Endodermal cell (in vitro differentiated cells): ENCODE measurements at places on chromosomes 13 and 19.

DNA sequence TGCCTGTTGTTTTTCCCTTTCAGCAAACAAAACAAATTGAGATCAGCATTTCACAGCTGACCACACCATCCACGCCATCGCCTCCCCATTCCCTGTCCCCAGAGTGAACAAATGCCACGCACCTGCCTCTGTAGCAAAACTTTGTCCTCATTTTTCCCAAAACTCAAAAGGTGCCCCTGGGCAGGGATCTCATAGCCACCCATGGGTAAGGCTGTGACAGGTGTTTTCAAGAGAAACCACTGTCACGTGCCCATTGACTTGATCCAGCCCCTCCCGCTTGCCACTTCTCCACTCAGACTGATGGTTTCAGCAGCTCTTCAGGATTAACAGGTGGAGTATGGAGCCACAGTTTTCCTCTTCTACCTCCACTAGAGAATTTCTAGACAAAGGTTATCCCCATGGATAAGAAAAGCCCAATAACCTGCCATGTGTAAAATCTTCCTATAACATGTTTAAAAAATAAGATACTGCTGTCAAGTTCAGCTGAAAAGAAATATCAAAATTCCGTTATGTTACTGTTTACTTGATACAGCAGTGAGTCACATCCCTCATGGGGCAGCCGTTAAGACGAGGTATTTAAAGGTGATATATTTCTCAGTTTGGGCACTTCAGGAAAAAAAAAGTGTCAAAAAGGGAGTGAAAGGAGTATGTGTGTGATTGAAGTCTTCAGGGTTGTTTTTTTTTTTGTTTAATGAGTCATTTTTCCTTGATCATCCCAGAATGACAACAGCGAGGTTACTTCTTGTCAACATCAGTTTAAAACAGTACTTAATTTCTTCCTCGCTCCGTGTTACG lies 63.5 kb upstream of the GPR183 start:
- peak; percentile 44 for DNase-seq

- no peak for DNase-seq
Measured at GRCh38 chr19:43331435-43332010, 22.0 kb upstream of the CD177 start.

DNA sequence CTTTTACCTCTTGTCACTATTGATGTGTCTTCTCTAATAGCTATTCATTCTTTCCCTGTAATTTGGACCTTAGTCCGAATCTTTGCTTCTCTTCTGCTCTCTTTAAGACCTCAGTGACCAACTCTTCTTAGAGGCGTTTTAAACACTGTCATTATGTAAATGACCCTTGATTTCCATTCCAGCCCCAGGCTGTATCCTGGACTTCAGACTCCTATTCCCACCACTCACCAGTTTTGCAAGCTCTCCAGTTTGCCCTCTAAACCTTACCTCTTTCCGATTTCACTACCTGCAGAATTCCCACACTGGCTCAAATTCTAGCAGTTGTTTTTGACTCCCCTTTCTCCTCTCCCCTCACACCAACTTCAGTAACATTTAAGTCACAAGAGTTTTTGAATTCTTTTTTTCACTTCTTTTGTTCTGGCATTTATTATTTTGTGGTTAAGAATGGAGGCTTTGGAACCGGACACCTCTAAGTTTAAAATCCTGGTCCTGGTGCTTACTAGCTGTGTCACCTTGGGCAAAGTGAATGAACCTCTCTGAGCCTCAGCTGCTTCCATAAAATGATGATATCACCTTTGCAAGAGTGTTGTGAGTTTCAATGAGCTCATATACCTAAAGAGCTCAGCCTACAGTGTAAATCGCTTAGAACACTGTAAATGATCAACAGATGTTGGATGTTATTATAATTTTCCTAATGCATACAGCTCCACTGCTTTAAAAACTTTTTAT lies 13.6 kb upstream of the HMGB1 start:
- no peak for DNase-seq

DNA sequence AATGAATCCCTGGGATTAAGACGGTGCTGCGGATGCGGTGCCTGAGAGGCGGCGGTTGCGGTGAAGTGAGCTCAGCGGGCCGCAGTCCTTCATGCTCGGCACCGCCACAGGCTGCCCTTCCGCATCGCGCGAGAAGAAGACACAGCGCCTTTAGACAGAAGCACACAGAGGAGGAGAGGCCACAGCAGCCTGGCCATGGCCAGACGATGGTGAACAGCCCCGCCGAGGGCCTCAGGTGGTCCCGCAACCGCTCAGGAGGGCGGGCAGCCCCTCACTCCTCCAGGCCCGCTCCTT lies 459.2 kb downstream of the MYO16 start:
- no peak for DNase-seq

DNA sequence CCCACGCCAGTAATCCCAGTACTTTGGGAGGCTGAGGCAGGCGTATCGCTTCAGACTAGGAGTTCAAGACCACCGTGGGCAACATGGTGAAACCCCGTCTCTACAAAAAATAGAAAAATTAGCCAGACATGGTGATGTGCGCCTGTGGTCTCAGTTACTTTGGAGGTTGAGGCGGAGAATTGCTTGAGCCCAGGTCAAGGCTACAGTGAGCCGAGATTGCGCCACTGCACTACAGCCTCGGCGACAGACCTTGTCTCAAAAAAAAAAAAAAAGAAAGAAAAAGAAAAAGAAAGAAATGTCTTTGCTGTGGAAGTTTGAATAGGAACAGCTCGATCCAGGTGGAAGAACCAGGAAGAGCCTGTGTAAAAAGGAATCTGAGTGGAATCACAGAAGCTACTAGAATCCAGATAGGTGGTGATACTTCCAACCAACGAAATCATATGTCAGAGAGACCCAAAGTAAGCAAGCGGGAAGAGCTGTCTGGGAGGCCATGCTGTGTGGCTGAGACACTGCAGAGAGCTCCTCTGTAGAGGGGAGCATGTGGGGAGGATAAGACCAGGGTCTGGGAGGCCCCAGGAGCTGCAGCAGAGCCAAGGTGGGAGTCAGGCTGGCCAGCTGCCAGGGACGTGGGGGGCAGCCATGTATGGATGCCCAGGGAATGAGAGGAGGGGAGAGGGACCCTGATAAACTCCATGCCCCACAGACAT lies 21.1 kb downstream of the LATS2 start:
- DNase-seq = no peak

DNA sequence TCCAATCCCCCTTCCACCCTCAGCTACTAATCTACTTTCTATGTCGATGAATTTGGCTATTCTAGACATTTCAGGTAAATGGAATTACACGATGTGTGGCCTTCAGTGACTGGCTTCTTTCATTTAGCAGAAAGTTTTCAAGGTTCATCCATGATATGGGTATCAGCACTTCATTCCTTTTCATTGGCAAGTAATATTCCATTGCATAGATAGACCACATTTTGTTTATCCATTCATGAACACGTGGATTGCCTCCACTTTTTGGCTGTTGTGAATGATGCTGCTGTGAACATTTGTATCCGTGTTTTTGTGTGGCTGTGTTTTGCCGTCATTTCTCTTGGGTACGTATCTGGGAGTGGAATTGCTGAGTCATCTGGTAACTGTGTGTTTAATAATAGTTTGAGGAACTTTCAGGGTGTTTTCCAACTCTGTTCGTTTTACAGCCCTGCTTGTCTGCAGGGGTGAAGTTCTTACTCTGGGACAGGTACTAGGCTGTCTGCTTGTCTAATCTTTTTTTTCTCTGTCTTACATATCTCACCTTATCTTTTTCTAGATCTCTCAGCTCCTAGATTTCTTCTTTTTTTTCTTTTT lies 32.5 kb downstream of the MARK4 start:
- DNase-seq = no peak

GRCh38 chr13:29925457-29926097 lies 75.2 kb upstream of the UBL3 start:
- DNase-seq = no peak

DNA sequence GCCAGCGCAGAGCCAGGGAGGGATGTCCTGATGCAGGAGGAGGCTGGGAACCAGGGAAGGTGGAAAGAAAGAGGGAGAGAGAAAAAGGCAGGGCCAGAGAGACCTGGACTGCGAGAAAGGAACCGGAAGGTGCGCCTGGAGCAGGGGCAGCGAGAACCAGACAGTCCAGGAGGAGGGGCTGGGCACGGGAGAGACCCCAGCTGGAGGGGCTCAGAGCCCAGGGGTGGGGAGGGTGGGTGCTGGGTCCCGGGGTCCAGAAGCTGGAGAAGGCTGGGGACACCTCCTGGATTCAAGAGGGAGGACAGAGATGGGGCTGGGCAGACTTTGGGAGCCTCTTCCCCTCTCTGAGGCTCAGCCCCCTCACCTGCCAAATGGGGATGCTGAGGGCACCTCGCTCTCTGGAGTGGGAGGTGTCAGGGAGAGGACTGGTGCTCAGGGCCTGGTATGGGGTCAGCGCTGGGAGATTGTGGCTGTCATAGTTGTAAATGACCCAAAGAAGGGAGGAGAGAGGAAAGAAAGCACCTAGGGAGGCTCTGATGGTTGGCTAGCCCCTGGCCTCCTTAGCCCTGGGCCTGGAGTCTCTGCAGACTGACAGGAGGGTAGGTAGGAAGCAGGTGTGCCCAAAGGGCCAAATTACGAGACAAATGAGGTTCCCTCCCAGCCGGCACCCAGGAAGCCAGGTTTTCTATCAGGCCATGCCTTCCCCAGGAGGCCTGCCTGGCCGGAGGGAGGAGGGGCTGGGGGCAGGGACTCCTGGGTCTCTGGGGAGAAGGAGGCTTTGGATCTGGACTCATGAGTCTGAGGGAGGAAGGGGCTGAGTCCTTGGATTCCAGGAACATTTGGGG lies 1.3 kb upstream of the SPACA6 start:
- peak; percentile 61 for DNase-seq

DNA sequence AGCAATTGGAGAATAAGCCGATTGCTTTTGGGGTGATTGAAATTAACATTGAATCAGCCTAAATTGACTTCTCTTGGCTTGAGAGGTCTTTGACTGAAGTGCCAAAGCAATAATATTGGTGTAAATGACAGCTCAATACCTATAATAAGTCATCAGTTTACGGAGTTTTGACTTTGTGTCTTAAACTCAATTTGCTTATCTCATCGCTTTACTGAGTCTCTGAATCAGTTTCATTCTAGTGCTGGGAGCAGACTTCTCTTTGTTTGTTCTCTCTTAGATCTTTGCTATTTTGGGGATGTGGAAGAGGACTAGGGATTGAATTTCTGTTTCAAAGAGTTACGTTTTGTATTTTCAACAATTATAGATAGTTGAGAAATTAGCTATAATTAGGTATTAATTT lies 7.1 kb downstream of the RFC3 start:
- no peak for DNase-seq

GRCh38 chr13:25217023-25217885 lies 45.2 kb upstream of the AMER2 start:
- no peak for DNase-seq

DNA sequence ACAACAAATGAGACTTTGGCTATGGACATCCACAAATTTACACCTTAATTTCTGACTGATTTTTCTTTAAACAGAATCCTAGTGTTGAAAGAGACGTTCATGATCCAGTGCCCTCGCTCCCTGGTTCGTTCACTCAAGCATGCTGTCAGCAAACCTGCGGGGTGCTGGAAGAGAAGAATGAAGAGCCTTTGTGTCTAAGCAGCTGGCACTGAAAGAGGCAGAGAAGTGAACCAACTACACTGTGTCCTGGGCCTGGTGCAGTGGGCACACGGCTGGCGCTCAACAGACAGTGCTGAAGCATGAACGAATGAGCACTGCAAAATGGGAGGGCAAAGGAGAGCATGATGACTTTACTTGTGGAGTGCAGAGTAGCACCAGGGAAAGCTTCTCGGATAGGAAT lies 46.8 kb downstream of the MIPEP start:
- DNase-seq = no peak

GRCh38 chr19:47239610-47240296 lies 8.8 kb upstream of the BBC3 start:
- peak; percentile 87 for DNase-seq

GRCh38 chr13:34464011-34464410 lies 478.1 kb upstream of the NBEA start:
- no peak for DNase-seq

- DNase-seq = peak; percentile 75
Measured at GRCh38 chr19:3250675-3251074, 26.2 kb downstream of the CELF5 start.

DNA sequence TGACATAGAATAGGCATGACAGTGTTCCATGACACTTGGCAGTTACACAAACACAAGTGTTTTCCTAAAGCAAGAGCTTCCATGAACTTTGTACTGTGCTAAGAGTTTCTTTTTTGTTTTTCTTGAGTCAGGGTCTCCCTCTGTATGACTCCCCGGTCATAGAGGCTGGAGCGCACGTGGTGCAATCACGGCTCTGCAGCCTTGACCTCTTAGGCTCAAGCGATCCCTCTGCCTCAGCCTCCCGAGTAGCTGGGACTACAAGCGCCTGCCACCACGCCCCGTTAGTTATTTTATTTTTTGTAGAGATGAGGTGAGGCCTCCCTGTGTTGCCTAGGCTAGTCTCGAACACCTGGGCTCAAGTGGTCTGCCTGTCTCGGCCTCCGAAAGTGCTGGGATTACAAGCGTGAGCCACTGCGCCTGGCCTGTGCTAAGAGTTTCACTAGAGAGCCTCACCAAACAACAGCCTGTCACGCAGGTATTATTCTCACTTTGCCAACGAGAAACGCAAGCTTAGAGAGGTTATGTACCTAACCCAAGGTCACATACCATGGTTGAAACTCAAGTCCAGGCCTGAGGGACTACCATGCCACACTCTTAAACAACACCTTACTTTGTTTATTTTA lies 355.9 kb downstream of the KLF12 start:
- no peak for DNase-seq

- peak; percentile 91 for DNase-seq
Measured at GRCh38 chr19:44718441-44719261, 19.7 kb downstream of the CEACAM16 start.

DNA sequence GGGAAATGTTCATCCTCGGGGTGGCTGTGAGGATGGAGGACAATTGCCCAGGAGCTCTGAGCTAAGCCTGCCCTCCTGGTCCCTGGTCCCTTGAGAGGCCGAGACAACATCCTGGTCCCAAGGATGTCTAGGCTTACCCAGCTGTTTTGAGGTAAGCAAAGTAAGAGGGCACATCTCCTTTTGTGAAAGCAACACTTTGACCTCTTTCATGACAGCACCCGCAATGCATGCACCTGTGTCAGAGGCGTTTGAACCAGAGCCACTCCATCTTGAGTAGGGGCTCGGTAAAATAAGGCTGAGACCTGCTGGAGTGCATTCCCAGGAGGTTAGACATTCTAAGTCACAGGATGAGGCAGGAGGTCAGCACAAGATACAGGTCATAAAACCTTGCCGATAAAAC lies 43.1 kb upstream of the ANKRD10 start:
- no peak for DNase-seq

GRCh38 chr13:30147421-30147820 lies 159.9 kb downstream of the KATNAL1 start:
- DNase-seq = no peak

DNA sequence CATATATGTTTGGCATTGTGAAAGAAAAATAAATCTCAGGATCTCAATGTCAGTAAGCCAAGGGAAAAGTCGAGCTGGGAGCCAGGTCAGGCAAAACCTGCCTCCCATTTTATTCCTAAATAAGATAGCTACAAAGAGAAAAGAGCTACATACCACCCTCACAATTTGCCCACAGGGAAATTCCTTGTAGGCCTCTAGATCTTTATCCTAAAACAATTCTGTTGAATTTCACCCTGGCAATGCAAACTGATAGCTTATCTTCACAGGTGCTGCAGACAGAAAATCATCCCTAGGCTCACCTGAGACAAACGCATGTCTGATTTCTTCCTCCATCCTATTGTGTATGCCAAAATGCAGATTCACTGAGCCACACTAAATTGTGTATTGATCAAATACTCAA lies 2587.1 kb downstream of the PCDH9 start:
- DNase-seq = no peak

GRCh38 chr13:43493496-43494000 lies 293.2 kb downstream of the ENOX1 start:
- DNase-seq = no peak
